Neuronal stem cell (in vitro differentiated cells): ENCODE measurements at places on chromosomes 1 and 21.

DNA sequence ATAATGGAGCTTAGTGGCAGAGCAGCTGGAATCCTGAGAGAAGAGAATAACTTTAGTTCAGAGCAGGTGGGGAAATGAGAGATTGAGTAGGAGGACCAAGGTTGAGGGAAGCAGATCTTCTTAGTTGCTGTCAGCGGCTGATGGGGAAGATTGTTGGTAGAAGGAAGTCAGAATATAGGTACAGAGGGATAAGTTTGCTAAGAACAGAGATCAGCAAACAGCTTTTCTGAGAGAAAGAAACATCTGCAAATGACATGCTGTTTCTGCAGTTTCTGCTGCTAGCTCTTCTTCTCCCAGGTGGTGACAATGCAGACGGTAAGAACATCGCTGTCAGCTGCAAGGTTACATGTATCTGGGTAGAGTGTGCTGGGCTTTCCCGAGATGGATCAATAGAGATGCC lies at the start of gene CD1C:
Gene CD1C, plus strand, starts transcription at position 113 of the 400 bp plus-strand sequence. Its CDS starts 142 bp downstream, at position 255.
- no peak for DNase-seq

- DNase-seq, result no peak
These were observed 36.0 kb downstream of the FAM177B start for GRCh38 chr1:222772996-222773379.

- no peak for DNase-seq
These were observed 414 bp downstream of the GPR153 start for GRCh38 chr1:6260433-6260934.

- DNase-seq, result no peak
These were observed 97.1 kb downstream of the SIK1 start for GRCh38 chr21:43329711-43330269.

GRCh38 chr1:57620605-57621004 lies 196.7 kb upstream of the DAB1 start:
- DNase-seq, result no peak

DNA sequence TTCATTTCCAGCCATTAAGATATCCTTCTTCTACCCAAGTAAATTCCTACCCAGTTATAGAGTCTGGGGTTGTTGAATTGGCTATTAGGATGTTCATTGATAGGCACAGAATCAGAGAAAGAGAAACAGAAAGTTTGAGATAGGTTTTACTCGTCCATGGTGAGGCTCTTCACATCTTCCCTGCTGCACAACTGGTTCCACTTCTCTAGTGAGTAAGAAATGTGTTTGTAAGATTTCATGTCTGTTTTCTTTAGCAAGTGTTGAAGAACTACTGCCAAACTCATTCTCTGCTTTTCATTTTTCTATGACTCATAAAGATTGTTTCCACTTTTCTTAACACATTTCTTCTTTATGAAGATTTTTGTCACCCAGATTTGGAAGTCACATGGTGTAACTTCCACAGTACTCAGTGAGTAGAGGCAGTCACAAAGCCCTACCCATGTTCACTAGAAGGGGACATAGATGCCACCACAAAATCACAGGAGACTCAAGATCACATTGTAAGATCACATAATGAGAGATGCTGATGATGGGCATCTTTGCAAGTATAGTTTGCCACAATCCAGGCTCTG lies 152.3 kb downstream of the SNX7 start:
- no peak for DNase-seq

GRCh38 chr1:203307641-203308126 lies 2.4 kb downstream of the BTG2 start:
- no peak for DNase-seq

- no peak for DNase-seq
These were observed 26.9 kb downstream of the SPATA46 start for GRCh38 chr1:162349635-162350330.

- no peak for DNase-seq
These were observed 9.0 kb downstream of the FMO5 start for GRCh38 chr1:147216124-147216523.

- DNase-seq, result no peak
These were observed 390.9 kb upstream of the ADGRL2 start for GRCh38 chr1:81409780-81410274.

DNA sequence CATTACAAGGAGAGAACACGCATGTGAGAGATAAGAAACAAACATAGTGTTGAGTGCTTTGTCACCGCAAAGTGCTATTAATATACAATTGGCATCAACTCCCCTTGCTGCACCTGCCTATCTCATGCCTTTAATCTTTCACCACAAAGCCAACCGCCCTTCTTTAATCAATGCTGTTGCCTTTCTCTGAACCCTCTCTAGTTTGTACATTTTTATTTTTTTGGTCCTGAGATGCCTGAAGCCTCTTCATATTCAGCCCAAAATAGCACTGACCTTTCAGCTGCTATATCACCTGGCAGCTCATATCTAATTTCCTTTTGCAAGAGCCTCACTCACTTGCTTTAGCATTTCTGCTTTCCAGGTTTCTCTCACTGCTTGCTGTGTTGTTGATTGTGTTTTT lies 504.7 kb downstream of the NUF2 start:
- no peak for DNase-seq

DNA sequence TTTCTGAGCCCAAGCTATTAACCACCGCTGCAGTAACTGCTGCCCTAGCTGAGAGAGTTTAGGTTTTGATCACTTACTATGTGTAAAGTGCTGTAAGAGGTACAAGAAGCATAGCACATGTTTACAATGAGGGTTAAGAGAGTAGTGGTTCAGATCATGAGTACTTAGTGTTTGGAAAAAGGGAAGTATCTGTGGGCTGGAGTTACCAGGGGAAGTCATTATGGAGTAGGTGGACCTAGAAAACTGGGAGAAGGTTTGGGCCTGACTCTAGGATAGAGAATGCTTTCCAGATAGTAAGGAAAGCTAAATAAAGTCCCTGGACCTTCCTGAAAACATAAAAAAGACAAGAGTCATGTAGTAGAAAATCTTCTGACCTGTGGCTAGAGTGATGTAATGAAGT lies 149.6 kb upstream of the PLXNA2 start:
- no peak for DNase-seq

- DNase-seq, result no peak
These were observed 713.5 kb downstream of the AMY1C start for GRCh38 chr1:104463126-104463697.

DNA sequence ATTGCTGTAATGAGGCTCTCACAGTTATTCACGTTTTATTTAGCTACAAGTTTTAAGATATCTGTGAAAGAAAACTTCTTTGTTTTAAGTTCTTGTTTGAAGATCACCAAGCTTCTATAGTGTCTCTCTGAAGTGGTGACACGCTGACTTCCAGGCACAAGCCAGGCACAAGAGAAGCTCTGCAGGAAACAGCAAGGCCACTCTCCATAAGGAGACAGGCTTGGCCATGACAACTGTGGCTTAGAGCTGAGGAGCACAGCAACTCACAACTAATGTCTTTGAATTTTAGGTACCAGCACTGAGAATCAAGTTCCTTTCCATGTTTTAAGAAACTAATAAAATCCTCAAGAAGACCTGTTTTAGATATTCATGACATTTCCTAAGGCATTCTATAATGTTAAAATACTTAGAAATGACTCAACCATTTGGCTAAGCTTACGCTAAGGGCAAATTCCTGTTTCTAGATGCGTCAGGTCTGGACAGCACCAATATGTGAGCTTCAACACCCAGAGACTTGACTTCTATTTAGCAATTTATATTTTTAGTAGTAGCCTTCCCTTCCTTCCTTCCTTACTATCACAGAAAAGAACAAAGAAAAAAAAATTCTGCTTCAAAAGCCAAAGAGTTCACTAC lies 40.2 kb downstream of the APP start:
- DNase-seq, result no peak

DNA sequence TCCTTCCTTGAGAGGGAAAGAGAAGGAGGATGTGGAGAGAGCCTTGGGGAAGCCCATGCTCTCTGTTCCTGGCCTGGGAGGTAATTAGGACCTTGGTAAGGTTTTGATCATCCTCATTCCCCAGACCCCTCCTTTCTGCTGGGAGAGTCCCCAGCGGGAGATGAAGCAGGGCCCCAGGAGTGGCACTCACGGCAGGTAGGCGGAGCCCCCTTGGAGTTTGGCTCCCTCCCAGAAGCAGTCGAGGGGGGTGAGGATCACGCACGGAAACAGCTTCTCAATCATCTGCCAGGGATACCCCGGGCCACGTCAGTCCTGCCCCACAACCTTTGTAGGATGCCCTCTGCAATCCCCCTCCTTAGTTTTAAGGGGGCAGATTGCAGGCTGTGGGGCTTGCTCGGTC lies 11.5 kb downstream of the PTCH2 start:
- DNase-seq, result no peak

DNA sequence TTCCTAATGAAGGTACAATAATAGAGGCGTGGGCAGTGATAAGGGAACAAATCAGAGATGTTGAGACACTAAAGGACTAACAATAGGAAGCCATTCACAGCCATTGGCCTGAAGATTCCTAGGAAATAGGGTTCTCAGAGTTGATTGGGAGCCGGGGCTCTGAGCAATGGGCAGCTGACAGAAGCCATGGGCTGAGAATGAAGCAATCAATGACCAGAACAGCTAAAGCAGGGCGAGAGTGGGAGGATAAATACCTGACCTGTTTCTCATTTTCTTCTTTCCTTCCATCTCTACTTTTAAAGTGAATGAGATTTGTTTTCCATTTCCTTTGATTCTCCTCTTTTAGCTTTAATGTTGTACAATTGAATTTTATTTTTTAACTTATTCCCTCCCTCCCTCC lies 774.7 kb upstream of the ADGRL4 start:
- DNase-seq, result no peak

DNA sequence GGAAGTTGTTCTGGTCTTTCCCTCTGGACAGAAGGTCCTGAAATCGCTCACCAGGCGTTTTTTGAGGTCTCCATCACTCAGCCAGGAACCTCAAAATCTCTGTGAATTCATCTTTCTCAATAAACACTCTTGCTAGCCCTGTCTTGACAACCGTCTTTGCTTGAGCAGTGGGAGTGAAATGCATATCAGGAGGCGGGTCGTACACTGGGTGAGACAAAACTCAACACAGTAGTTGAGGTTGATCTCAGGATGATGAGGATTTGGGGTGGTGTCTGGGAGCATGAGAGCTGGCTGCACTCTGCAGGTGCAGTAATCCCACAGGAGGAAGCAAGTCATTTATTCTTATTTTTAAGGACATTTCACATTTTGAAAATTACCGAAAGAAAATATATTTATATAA lies 1.9 kb downstream of the GPR25 start:
- DNase-seq, result no peak

- DNase-seq, result no peak
These were observed 214.2 kb downstream of the SLC44A5 start for GRCh38 chr1:75396745-75397144.

DNA sequence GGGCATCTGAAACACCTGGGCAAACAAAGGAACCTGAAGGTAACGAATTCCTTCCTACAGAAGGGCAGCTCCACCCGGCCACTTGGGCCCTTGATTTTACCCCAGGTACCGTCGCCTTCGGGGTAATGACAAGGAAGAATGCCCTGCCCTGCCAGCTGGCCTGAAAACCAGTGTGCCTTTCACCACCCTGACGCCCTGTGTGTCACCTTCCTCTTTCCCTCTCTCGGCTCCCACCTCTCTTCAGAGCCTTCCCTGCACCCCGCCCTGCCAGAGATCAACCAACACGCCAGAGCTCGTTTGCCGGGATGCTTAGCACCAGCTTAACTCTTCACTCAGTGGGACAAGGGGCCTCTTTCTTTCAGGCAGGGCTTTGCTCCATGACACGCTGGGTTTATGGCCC lies 86.0 kb downstream of the SIM2 start:
- no peak for DNase-seq

GRCh38 chr1:229230140-229230892 lies 40.6 kb upstream of the RAB4A start:
- DNase-seq, result no peak

GRCh38 chr1:43545695-43546387 lies 15.2 kb downstream of the PTPRF start:
- peak; percentile 89 for DNase-seq

- DNase-seq, result no peak
These were observed 263.7 kb upstream of the SGIP1 start for GRCh38 chr1:66270119-66270812.

GRCh38 chr1:212554401-212554800 lies 54.2 kb upstream of the ATF3 start:
- DNase-seq, result no peak

- DNase-seq, result no peak
These were observed 85.0 kb upstream of the KCTD3 start for GRCh38 chr1:215482079-215482478.

- DNase-seq, result no peak
These were observed 21.0 kb downstream of the EDN2 start for GRCh38 chr1:41463516-41463915.

DNA sequence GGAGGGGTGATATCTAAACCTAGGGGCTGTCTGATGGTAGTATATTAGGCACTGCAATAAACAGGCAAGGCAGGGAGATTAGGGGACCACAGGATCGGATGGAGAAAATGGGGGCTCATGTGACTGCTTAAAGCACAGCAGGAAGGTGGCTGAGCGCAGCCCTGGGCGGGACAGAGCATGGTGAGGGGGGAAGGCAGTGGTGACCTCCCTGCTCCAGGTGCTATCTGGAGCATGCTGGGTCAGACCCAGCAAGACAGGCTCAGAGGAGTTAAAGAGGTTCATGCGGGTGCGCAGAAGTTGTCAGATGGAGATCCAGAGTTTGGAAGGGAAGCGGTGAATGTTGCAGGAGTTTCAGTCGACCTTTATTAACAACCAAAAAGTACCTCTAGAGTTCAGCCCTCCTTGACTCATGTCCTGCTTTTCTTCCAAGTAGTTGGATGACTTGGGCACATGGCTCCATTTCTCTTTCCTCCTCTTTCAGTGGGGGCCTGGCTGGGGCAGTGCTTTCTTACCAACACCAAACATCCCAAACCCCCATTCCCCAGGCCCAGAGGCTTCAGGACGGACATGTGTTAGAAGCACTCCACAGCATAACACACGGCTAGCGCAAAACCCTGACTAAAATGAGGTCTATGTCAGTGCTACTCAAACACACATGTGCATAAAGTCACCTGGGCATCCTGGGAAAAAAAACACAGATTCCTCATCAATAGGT lies 41.5 kb downstream of the CAPN9 start:
- DNase-seq, result no peak

- no peak for DNase-seq
These were observed 57.2 kb downstream of the TNN start for GRCh38 chr1:175124861-175125260.

- DNase-seq, result no peak
These were observed 24.4 kb downstream of the SZRD1 start for GRCh38 chr1:16391411-16391810.

DNA sequence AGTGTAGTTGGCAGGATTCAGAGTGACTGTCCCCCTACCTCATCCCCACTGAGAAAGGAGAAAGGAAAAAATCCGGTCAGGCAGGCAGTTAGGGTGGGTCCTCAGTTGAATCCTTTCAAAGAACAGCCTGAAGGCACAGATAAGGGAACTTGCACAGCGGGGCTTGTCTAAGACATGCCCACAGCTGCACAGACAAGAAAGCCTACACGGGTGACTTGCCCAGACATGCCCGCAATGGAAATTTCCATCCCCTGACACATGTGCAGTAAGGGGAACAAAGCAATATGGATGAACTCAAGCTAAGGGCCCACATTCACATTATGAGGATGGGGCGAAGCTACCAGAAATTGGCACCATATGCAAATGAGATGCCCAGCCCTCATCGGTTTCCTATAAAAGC lies 82.5 kb downstream of the DESI2 start:
- no peak for DNase-seq

GRCh38 chr1:41739061-41739955 lies 179.4 kb downstream of the HIVEP3 start:
- DNase-seq, result no peak

GRCh38 chr1:109895720-109896504 lies 14.7 kb upstream of the CSF1 start:
- no peak for DNase-seq

GRCh38 chr1:172638885-172639831 lies 19.7 kb upstream of the FASLG start:
- no peak for DNase-seq
